ENCODE measurements at places on chromosomes 1 and 21.

- no peak for DNase-seq
These were observed 158.9 kb upstream of the COL11A1 start for GRCh38 chr1:103267266-103267665.

DNA sequence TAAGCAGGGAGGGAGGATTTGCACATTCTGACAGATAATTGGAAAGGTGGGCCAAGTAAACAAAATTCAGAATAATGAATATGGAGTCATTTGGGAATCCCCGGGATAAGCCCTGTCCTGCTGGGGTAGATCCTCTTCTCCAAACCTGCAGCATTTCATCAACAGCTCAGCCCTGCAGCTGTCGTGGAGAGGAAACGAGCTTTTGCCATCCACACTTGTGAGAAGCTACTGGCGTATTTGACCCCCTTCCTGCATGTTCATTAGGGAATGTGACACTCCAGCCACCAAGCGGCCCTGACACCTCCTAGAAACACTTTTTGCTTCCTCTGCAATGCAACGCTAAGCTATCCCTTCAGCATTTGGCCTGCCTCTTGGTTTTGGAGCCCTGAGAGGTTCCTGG, 8.0 kb upstream of the LEFTY2 start:
- no peak for DNase-seq

DNA sequence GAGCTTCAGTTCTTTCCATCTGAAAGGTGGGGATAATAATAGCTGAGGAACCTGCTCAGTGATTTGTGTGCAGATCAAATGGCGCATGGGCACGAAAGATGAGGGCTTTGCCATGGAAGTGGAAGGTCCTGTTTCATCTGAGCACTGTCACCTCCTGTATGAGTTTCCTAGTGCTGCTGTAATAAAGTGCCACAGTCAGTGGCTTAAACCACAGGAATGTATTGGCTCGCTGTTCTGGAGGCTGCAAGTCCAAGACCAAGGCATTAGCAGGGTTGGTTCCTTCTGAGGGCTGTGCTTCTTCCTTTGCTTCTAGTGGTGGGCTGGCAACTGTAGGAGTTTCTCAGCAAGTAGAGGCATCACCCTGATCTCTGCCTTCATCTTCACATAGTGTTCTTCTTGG, 51.1 kb upstream of the RBM15 start:
- no peak for DNase-seq

GRCh38 chr1:64092851-64093371, 110.5 kb upstream of the UBE2U start:
- DNase-seq = no peak

GRCh38 chr1:47459253-47459788, 21.5 kb downstream of the FOXD2 start:
- no peak for DNase-seq

- no peak for DNase-seq
These were observed 23.1 kb upstream of the MYSM1 start for GRCh38 chr1:58722967-58723366.

GRCh38 chr1:111812306-111812705, 56.6 kb downstream of the DDX20 start:
- DNase-seq = no peak

GRCh38 chr1:161017756-161018630, 3.0 kb downstream of the F11R start:
- DNase-seq = no peak

- DNase-seq = no peak
These were observed 3.5 kb downstream of the WLS start for GRCh38 chr1:68228851-68229250.

DNA sequence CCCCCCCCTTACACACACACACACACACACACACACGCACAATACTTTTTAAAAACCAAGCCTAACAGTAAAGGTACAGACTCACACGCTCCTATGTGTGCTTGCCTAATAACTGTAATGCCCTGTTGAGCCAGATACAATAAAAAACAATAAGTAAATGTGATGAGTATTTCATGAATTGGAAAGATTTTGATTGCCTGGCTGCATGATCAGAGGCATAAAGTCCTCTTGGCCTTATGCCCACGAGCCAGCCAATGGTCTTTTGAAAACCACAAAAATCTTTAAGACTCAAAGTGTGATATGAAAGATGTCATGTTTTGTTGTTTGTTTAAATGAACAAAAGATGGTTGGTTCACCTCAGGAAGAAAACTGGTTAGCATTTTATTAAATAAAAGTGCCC, 441.9 kb upstream of the ZRANB2 start:
- DNase-seq = no peak

GRCh38 chr1:192993426-192994085, 65.6 kb downstream of the UCHL5 start:
- no peak for DNase-seq

DNA sequence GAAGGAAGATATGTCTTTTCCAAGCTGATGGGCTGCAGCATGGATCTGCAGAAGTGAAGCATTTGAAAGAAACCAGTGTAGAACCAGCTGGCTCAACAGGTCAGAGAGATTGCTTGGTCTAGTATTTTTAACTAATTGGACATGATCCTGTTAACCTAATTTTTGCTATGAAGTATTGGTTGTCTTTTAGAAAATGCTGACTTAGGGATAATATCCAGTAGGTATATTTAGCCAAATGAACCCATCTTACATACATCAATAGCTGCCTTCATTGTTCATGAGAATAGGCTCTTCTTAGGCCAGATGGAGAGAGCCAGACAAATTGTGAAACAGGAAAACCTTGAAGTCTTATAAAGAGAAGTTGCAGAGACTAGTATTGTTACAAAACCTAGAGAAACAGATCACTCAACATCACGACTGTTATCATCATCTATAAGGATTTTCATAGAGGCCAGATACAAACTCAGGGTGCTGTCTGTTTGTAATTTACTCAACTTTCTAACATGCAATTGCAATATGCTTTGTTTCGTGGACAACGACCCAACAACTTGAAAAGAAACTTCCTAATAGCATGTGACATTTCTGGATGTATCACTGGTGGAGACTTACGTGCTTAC, 148.2 kb downstream of the DISC1 start:
- DNase-seq = no peak

- no peak for DNase-seq
These were observed 179.4 kb upstream of the EDN2 start for GRCh38 chr1:41663671-41664400.

GRCh38 chr1:10898921-10899320, 102.5 kb upstream of the CASZ1 start:
- no peak for DNase-seq

- no peak for DNase-seq
These were observed 11.4 kb upstream of the ZNF669 start for GRCh38 chr1:247115545-247115944.

DNA sequence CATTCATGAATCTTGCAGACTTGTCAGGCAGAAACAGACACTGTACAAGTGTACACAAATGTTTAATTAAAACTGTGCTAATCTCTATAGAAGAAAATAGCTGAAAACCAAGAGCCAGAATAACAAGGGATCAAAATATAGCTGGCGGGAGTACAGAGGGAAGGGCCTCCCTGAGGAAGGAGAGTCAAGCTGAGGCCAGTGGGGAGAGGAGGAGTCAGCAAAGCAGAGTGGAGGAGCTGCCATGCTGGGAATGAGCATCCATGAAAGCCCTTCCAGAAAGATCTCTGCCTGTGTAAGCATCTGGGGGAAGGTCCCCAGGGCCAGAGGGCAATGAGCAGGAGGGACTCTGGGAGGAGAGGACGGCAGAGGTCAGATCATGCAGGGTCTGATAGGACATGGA, 15.1 kb downstream of the SLAMF8 start:
- no peak for DNase-seq

GRCh38 chr1:244450597-244451538, 841 bp downstream of the ADSS2 start:
- DNase-seq = peak; percentile 52

GRCh38 chr1:43703836-43704235, 3.5 kb upstream of the ST3GAL3 start:
- no peak for DNase-seq

- peak; percentile 61 for DNase-seq
These were observed 8.6 kb upstream of the CALML6 start for GRCh38 chr1:1906185-1907097.

- no peak for DNase-seq
These were observed 108.8 kb downstream of the SYF2 start for GRCh38 chr1:25123551-25123950.

DNA sequence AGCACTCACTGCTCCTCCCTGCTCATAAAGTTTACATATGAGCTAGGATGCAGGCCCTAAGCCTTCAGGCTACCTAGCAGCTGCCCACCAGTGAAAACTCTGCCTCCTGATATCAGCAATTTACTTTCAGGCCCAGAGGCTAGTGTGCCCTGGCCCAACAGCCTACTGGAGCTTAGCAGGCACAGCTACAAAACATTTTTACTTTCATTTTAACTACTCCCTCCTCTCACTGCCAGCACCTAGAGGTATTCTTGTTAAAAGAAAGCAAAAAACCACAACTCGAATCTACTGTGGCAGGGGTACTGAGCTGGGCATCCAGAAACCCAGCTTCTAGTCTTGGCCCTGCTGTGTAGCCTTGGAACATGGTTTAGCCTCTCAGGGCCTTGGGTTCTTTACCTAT, 5.8 kb upstream of the LORICRIN start:
- no peak for DNase-seq

DNA sequence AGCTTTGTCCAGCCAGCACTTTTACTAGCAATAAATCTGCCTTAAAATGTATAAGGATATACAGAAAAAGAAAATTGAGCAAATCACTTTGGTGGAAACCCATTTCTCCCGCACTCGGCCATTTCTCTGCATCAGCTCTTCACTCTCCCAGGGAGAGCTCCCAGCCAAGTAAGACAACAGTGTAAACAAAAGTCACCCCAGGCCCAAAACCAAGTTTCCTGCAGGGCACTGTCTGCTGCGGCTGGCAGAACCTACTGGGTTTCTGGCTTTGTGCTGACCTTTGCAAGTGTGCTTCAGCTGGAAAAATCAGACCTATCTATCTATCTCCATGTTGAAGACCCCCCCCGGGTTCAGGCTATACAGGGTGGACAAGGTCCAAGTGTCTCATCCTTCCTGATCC, 476.7 kb upstream of the CAMK1G start:
- DNase-seq = no peak

DNA sequence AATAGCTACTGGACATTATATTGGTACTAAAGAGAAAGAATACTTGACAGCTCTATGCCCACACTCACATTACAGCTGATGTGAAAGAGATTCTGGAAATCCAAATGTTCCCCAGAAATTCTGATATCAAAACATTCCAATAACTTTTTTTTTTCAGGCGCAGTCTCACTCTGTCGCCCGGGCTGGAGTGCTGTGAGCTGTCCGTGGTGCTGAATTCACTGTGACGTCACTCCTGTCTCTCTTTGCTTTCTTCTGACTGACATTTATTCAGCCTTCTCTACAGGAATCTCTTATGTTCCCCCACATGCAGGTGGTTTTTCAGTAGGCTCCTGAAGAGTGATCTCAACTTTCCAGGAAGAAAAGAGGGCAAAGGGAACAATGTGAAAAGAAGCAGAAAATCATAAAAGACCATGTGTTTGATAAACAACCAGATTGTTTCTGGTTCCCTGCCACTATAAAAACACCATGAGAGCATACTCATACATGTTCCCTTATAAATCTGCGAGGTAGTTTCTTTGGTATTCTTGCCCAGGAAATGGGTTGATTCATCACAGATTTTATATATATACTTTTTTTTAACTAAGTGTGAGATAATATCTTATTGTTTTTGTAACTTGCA, 6.2 kb downstream of the S100A7A start:
- peak; percentile 66 for DNase-seq

- no peak for DNase-seq
These were observed 18.8 kb downstream of the NEK7 start for GRCh38 chr1:198175423-198176170.

DNA sequence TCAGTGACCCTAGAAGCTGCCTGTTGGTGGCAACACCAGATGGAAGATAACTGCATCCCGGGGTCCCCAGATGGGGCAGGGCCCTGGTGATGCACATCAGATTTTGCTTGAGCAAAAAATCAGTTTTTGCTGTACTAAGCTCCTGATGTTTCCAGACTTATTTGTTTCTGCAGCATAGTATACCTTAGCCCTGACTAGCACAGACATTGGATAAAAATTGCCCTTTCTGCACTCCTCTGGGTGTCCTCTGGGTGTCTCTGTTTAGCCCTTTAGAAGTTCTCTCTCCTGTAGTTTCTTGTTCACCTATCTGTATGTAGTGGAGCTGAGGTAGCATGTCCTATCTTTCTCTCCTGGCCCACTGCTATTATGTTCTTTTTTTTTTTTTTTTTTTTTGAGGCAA, 30.3 kb upstream of the PLA2G2C start:
- DNase-seq = no peak

GRCh38 chr1:23114424-23115079, 54.1 kb downstream of the LUZP1 start:
- no peak for DNase-seq

- no peak for DNase-seq
These were observed 28.0 kb downstream of the GRIK3 start for GRCh38 chr1:37006132-37006868.

DNA sequence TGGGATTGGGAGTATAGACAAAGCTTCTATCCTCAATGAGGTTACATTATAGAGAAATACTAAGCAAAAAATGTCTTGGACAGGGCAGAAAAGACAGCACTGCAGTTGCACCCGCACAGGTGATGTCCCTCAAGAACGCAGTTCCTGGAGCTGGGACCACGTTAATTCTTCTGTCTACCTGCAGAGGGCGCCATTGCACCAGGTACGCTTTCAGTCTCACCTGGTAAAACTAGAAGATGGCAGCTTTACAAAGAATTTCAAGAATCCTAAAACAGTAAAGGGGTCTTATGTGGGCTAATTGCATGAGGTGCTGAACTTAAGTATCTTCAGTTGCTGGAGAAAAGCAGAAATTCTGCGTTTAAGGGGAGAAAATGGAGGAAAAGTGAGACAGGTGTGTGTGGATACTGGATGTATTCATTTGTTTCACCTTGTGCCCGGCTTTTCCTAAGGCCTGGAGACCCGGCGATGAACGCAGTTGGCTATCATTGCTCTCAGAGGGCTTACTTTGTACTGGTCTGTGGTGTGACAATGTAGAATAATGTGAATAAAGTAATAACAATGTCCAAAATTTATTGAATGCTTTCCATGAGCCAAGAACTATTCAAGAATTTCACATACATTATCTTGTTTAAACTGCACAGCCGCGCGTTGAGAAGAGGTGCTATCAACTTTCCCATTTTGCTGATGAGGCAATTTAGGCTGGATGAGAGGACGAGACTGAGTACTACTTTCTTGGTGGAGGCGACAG, 276.3 kb upstream of the GREM2 start:
- no peak for DNase-seq

DNA sequence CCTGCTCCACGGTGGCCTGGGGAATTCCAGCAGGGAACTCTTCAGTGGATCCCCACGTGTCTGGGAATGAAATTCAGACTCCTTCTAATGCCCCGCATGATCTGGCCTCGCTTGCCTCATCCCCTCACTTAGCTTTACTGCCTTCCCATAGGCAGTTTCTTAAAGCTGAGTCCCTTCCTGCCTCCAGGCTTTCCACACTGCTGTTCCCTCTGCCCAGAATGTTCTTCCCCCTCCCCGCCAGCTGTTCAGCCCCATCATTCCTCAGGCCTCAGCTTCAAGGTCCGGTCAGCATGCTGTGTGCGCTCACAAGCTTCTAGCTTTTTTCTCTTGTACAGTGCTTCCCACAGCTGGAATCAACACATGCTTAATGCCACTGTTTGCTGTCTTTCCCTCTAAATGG, 54.9 kb upstream of the WASF2 start:
- no peak for DNase-seq
